ENCODE measurements at places on chromosomes 1 and 21.

DNA sequence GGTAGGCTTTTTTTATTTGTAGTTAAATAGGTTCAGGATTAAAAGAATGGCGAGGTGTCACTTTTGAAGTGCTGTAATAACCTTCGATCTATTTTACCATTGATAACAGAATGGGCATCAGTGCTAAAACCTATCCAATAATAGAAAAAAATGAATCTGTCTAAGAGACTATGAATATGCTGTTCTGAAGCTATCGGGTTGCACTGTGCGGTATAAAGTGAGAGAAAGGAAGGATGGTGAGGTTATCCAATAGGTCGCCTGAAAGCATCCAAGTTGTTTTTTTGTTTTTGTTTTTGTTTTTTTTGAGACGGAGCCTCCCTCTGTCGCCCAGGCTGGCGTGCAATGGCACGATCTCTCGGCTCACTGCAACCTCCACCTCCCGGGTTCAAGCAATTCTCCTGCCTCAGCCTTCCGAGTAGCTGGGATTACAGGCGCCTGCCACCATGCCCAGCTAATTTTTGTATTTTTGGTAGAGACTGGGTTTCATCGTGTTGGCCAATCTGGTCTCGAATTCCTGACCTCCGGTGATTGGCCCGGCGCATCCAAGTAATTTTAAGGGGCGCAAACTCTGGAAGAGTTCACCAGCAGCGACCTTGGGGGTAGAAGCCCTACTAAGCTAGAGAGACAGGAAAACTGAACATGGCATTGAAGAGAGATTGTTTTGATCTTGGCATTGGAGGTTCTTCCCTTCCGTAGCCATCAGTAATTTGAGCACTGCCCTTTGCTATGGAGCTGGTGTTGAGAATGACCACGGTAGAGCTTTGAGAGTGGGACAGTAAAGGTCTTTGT lies 8.7 kb upstream of the MDM4 start:
- DNase-seq: no peak
- no peaks in the 10 kb centered on the region for H3K36me3 ChIP-seq
- H3K27me3 ChIP-seq: no peaks in the 10 kb centered on the region
- peak overlapping the region; percentile 51 for H3K4me3 ChIP-seq
- H3K27ac ChIP-seq: peak overlapping the region; percentile 42
- peaks cover 32% of the 10 kb centered on the region for H3K4me1 ChIP-seq

- H3K4me1 ChIP-seq: peaks cover 4% of the 10 kb centered on the region
- H3K27me3 ChIP-seq: no peaks in the 10 kb centered on the region
- DNase-seq: no peak
- H3K27ac ChIP-seq: no peak overlapping the region
Measured at GRCh38 chr1:17314491-17314971, 6.5 kb downstream of the PADI4 start.

GRCh38 chr1:56429288-56429687 lies 150.1 kb downstream of the PLPP3 start:
- no peak overlapping the region for H3K27ac ChIP-seq
- DNase-seq: no peak
- no peak overlapping the region for H3K4me3 ChIP-seq
- no peaks in the 10 kb centered on the region for H3K4me1 ChIP-seq
- no peaks in the 10 kb centered on the region for H3K36me3 ChIP-seq
- no peaks in the 10 kb centered on the region for H3K27me3 ChIP-seq

DNA sequence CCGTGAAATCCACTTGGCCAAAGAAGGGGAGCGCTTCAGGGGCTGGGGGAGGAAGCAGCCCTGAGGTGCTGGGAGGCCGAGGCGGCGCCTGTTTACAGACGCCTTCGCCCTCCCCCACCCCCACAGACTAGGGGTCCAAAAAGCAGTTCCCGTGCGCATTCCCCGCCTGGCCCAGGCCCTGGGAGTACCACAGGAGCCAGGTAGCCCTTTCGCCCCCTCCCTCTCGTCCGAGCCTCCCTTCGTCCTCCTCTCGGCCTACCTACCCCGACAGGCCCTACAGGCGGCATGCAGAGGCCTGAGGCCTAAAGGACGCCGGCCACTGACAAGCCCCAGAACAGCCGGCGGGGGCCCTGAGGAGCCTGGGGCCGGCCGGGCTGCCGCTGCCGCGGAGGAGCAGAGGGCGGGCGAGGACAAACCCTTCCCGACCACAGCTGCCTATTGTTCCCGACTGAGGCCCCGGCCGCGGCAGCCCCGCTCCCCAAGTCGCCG lies 522 bp downstream of the RC3H1 start:
- no peaks in the 10 kb centered on the region for H3K27me3 ChIP-seq
- H3K4me1 ChIP-seq: peaks cover 53% of the 10 kb centered on the region
- DNase-seq: peak; percentile 55
- no peaks in the 10 kb centered on the region for H3K36me3 ChIP-seq

DNA sequence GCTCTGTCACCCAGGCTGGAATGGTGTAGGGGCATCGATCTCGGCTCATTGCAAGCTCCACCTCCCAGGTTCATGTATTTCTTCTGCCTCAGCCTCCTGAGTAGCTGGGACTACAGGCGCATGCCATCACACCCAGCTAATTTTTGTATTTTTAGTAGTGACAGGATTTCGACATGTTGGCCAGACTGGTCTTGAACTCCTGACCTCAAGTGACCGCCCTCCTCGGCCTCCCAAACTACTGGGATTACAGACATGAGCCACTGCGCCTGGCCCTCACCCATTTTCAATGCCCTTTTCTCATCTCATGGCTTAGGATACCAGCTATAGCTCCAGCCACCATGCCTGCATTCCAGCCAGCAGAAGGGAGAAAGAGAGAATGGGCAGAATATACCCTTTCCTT lies 12.9 kb upstream of the SOX13 start:
- H3K36me3 ChIP-seq: no peaks in the 10 kb centered on the region

GRCh38 chr1:63463248-63463647 lies 59.8 kb downstream of the ITGB3BP start:
- H3K27me3 ChIP-seq: no peaks in the 10 kb centered on the region
- no peaks in the 10 kb centered on the region for H3K4me1 ChIP-seq
- no peak overlapping the region for H3K4me3 ChIP-seq
- no peaks in the 10 kb centered on the region for H3K36me3 ChIP-seq

GRCh38 chr21:42247716-42248115 lies 28.8 kb downstream of the ABCG1 start:
- H3K4me3 ChIP-seq: no peak overlapping the region
- no peaks in the 10 kb centered on the region for H3K27me3 ChIP-seq
- H3K4me1 ChIP-seq: no peaks in the 10 kb centered on the region
- H3K36me3 ChIP-seq: no peaks in the 10 kb centered on the region
- DNase-seq: no peak

GRCh38 chr1:115690972-115691371 lies 49.2 kb downstream of the VANGL1 start:
- no peak for DNase-seq
- H3K4me3 ChIP-seq: no peak overlapping the region
- H3K27me3 ChIP-seq: no peaks in the 10 kb centered on the region
- peaks cover 27% of the 10 kb centered on the region for H3K36me3 ChIP-seq
- no peak overlapping the region for H3K27ac ChIP-seq

GRCh38 chr1:223545343-223545742 lies 120.2 kb downstream of the CAPN8 start:
- no peak overlapping the region for H3K27ac ChIP-seq
- no peaks in the 10 kb centered on the region for H3K27me3 ChIP-seq

GRCh38 chr1:184827600-184828368 lies 73.1 kb upstream of the EDEM3 start:
- DNase-seq: no peak
- no peaks in the 10 kb centered on the region for H3K27me3 ChIP-seq

DNA sequence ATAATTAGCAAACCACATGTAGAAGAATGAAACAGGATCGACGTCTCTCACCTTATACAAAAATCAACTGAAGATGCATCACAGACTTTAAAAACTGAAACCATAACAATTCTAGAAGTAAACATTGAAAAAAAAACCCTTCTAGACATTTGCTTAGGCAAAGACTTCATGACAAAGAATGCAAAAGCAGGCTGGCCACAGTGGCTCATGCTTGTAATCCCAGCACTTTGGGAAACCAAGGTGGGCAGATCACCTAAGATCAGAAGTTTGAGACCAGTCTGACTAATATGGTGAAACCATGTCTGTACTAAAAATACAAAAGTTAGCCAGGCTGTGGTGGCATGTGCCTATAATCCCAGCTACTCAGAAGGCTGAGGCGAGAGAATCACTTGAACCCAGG lies 1351.7 kb downstream of the MRPL39 start:
- no peaks in the 10 kb centered on the region for H3K4me1 ChIP-seq
- H3K4me3 ChIP-seq: no peak overlapping the region
- no peak for DNase-seq
- no peaks in the 10 kb centered on the region for H3K27me3 ChIP-seq
- H3K36me3 ChIP-seq: no peaks in the 10 kb centered on the region

- H3K4me1 ChIP-seq: no peaks in the 10 kb centered on the region
- no peak for DNase-seq
- no peaks in the 10 kb centered on the region for H3K36me3 ChIP-seq
Measured at GRCh38 chr1:203104789-203105390, 19.1 kb upstream of the MYOG start.

- DNase-seq: no peak
- H3K36me3 ChIP-seq: no peaks in the 10 kb centered on the region
- no peak overlapping the region for H3K4me3 ChIP-seq
Measured at GRCh38 chr21:17359781-17360180, 153.1 kb upstream of the CXADR start.

DNA sequence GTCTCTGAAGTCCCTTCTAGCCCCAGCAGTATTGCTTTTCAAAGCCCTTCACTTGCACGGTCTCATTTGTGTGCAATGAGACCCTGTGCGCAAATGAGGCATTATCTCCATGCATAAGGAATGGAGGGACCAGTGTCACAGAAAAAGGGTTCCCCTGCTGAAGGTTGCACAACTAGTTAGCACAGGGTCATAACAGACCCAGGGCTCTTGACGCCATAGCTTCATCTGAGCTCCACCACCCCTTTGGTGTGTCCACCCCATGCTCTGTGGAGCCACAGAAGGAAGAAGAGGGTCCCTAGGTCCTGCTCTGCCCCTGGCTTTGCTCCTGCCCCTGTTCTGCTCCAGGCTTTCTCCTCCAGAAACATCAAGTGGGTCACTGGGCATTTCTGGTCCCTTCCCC lies 12.6 kb downstream of the SH2D2A start:
- no peak overlapping the region for H3K27ac ChIP-seq
- H3K4me3 ChIP-seq: no peak overlapping the region
- peaks cover 3% of the 10 kb centered on the region for H3K36me3 ChIP-seq
- DNase-seq: no peak

- H3K27ac ChIP-seq: no peak overlapping the region
- no peaks in the 10 kb centered on the region for H3K4me1 ChIP-seq
- no peaks in the 10 kb centered on the region for H3K27me3 ChIP-seq
- H3K36me3 ChIP-seq: no peaks in the 10 kb centered on the region
- no peak for DNase-seq
Measured at GRCh38 chr1:41641475-41641814, 157.0 kb upstream of the EDN2 start.

DNA sequence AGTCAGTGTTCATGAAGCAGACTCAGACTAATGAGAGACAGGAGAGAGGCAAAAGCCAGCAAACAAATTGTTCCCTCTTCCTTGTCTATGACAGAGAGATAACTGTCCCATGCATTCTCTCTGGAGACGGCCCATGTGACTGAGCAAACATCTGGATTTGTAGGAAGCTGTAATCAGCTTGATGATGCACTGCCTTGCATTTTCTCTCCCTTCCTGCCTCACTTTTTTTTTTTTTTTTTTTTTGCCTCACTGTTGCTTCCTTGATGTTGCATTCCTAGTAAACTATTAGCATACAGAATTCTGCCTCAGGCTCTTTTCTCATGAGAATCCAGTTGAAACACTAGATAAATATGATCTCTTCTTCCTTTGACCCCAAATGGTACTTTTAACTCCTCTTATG lies 134.5 kb downstream of the HHIPL2 start:
- no peak overlapping the region for H3K4me3 ChIP-seq
- no peaks in the 10 kb centered on the region for H3K4me1 ChIP-seq
- no peaks in the 10 kb centered on the region for H3K27me3 ChIP-seq
- H3K36me3 ChIP-seq: no peaks in the 10 kb centered on the region
- DNase-seq: no peak

DNA sequence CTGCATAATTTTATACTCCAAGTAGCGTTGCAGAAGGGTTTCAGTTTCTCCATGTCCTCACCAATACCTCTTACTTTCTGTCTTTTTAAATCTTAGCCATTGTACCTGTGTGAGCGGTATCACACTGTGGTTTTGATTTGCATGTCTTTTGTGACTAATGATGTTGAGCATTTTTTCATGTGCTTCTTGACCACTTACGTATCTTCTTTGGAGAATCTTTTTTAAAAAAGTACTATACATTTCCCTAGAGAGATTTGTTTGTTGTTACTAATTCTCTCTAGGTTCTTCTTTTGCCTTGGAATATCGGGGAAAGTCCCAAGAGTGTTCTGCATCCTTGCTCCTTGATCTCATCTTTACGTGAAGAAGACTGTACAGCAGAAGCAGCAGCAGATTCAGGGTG lies 81.8 kb upstream of the WARS2 start:
- no peak overlapping the region for H3K27ac ChIP-seq
- DNase-seq: no peak
- no peaks in the 10 kb centered on the region for H3K4me1 ChIP-seq

- no peaks in the 10 kb centered on the region for H3K36me3 ChIP-seq
- no peaks in the 10 kb centered on the region for H3K4me1 ChIP-seq
- no peaks in the 10 kb centered on the region for H3K27me3 ChIP-seq
- DNase-seq: no peak
Measured at GRCh38 chr1:29497395-29498125, 261.2 kb downstream of the PTPRU start.

DNA sequence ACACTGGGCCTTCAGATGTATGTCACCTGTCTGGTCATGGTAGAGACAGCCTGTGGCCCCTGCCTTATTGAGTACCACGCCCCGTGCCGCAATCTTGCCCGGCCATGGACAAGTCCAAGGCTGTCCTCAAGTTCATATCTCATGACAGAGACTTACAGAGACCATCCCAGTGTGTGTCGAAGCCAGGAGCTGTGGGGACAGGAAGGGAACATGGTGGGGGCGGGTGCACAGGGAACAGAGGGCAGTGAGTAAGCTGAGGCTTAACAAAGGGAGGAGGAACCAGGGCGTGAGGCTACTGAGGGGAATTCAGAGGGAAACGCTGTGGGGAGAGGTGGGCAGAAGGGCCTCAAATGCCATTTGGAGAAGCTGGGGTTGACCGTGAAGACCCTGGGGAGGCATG lies 75.8 kb downstream of the ALPL start:
- H3K36me3 ChIP-seq: no peaks in the 10 kb centered on the region
- H3K4me3 ChIP-seq: no peak overlapping the region
- peaks cover 13% of the 10 kb centered on the region for H3K4me1 ChIP-seq
- H3K27ac ChIP-seq: no peak overlapping the region
- H3K27me3 ChIP-seq: no peaks in the 10 kb centered on the region

DNA sequence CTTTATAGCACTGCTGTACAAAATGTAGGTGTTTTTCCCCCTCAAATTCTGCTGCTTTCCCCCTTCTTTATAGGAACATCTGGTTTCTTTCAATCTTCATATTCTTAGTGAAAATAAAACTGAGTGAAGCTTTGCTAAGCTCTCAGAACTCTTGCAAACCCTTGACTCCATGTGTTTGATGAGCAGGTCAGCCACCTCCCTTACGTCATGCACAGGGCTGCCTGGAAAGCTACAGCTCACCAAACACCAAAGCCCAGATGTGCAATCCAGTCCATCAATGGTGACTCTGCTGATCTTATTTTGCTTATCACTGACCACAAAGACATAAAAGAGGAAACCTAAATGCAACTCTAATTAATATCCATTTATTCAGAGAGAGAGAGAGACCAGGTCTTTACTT lies 5.5 kb downstream of the CACNA1E start:
- no peak overlapping the region for H3K4me3 ChIP-seq
- H3K27me3 ChIP-seq: no peaks in the 10 kb centered on the region
- H3K4me1 ChIP-seq: peaks cover 10% of the 10 kb centered on the region

Data from body of pancreas (tissue), 4 donors.